ENCODE measurements at places on chromosomes 5 and 9.

DNA sequence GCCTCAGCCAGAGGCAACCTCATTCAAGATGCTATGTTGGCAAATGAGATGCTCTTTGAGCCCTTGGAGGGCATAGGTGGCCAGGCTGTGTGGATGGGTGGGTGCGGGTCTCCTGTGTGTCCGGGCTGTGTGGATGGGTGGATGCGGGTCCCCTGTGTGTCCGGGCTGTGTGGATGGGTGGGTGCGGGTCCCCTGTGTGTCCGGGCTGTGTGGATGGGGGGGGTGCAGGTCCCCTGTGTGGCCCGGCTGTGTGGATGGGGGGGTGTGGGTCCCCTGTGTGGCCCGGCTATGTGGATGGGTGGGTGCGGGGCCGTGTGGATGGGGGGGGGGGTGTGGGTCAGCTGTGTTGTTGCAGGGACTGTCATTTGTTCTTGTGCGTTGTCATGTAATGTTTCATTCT, 136.6 kb upstream of the COL5A1 start:
- DNase-seq, result no peak

GRCh38 chr5:24643880-24644279, 898 bp downstream of the CDH10 start:
- DNase-seq, result no peak

- no peak for DNase-seq
Measured at GRCh38 chr5:41109186-41109585, 38.0 kb upstream of the MROH2B start.

- DNase-seq, result no peak
Measured at GRCh38 chr9:81789721-81790120, 100.4 kb upstream of the TLE1 start.

GRCh38 chr9:127013597-127013996, 99.0 kb downstream of the RALGPS1 start:
- no peak for DNase-seq

- no peak for DNase-seq
Measured at GRCh38 chr9:113614843-113615648, 151.5 kb downstream of the RGS3 start.

GRCh38 chr5:71873191-71873591, 154.1 kb downstream of the CARTPT start:
- no peak for DNase-seq

- no peak for DNase-seq
Measured at GRCh38 chr9:115938479-115938878, 215.1 kb upstream of the PAPPA start.

DNA sequence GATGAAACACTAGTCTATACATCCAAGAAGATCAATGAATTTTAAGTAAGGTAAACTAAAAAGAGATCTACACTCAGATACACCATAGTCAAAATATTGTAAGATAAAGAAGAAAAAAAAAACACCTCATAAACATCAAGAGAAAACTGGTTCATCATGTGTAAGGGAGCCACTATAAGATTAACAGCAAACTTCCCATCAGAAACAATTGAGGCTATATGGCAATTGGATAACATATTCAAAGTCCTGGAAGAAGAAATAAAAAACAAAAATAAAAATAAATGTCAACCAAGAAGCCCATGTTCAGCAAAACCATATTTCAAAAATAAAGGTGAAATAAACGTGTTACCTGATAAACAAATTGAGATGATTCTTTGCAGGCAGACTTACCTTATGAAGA, 3.6 kb downstream of the OR13C8 start:
- no peak for DNase-seq

- DNase-seq, result no peak
Measured at GRCh38 chr5:31561946-31562345, 29.8 kb downstream of the C5orf22 start.

DNA sequence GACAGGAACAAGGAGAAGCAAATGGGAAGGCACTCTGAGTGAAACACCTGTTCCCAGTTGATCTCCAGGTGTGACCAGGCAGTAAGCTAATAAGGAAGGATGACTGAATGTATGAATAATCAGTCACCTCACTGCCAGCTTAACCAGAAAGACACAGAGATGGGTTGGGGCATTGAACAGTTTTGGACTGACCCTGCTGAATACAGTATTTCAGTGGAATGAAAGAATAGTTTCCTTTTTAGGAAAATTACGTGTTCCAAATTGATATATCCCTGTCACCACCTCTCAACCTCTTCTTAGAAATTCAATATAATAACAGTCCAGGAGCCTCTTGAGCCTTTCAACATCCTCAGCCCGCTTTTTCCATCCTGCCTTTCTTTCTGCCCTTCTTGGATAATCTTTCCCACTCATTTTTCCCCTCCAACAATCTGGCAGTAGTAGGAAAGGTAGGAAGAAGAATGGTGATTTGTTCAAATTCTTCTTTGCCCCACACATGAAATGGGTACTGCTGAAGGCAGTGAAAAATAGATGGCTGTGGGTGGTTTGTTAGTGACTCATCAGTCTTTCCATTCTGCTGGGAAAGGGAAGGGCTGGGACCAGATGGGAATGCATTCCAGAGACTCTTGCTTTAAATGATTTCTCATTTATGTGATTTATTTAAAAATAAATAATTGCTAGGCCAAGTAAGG, 117.9 kb downstream of the ZSWIM6 start:
- DNase-seq, result no peak

- DNase-seq, result no peak
Measured at GRCh38 chr9:82082563-82082962, 94.0 kb downstream of the SPATA31D1 start.

GRCh38 chr5:157710882-157711281, 20.3 kb upstream of the THG1L start:
- DNase-seq, result no peak

DNA sequence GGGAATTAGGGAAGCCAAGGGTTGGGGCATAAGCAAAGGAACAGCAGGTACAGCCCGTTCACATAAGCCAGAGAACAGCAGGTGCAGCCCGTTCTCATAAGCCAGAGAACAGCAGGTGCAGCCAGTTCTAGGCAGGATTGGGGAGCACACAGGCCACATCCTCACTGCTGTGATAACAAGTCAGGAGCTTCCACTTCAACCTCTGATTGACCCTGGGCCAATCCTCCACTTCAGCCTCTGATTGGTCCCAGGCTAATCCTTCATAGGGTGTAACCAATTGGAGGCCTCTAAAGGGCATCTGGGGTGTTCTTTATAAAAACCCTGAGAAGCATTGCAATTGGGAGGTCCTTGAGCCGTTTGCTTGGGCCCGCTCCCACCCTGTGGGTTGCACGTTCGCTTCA, 27.5 kb downstream of the CEL start:
- no peak for DNase-seq

- DNase-seq, result no peak
Measured at GRCh38 chr9:103574056-103574455, 520.1 kb upstream of the SMC2 start.

DNA sequence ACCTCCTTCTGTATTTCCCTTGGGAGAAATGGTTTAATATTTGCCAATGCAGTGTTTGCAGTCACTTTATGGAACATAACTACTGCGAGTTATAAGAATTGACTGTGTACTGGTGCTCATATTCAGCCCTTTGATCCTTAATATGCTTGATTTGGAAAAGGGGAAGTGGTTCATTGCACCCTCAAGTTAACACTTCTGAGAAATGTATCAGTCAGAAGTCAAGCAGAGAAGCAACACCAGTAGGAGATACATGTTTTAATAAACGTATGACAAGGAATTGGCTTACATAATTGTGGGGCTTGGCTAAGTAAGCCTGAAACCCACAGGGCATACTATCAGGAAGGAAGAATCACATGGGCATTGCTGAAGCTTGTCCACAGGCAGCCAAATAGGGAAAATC, 131.0 kb upstream of the SPRY4 start:
- no peak for DNase-seq

GRCh38 chr5:68744206-68744605, 349.6 kb upstream of the SLC30A5 start:
- no peak for DNase-seq

GRCh38 chr9:127755061-127756060, 20.3 kb upstream of the TOR2A start:
- no peak for DNase-seq

DNA sequence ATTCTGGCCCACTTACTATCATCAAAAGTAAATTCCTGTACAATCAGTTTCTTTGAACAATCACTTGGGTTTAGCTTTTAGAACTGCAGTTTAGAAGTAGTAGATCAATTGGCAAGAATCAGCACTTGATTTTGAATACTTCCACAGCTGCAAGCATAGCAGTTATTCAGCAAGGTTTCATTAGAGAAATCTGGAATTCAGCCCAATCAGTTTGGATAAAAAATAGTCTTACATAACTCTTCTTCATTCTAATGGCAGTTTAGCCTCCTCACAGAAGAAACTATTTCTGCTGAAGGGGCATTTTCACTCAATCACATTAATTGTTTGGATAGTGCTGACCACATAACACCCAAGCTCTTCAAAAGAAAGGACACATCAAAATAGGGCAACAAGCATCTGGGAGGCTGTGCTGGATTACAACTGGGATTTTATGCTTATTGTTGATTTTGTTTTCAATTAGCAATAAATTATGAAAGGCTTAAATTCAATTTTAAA, 336.2 kb upstream of the PDE4D start:
- DNase-seq, result no peak

DNA sequence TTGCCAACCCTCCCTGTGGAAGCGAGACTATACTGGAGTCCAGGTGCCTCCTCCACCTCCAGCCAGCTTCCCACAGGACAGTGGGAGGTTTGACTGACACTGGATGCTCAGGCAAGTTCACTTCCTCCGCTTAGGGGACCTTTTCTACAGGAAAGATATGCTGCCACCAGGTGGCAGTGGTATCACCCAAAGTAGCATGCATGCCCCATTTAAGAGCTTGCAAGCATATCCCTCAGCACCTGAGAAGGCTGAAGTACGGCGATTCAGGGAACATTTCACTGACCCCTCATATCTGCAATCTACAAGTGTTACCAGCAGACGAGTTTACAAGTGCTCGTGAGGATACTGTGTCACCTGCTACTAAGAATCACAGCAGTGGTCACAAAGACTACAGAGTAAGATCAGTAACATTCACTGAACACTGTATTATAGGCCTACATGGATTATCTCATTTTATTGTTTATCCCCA, 75.5 kb downstream of the KLHL3 start:
- DNase-seq, result peak; percentile 57

GRCh38 chr5:107513337-107514085, 157.2 kb downstream of the EFNA5 start:
- no peak for DNase-seq

DNA sequence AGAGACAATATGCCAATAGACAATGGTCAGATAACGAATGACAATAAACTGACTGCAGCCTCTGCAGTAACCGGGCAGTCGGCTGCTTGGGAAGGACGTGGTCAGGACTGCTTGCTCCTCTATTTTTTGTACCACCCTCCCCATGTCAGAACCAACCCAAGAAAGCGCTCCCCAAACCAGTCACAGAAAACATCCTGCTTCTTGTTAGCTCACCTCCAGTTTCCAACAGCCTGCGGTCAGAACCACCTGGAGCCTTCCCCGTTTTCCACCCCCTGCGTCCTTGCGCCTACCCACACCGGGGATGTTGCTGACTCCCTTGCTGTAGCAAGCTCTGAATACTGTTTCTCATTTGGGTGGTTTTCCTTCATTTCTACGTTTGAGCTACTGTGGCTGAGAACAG, 1.7 kb upstream of the MRNIP start:
- no peak for DNase-seq

- DNase-seq, result no peak
Measured at GRCh38 chr9:136721339-136722092, 9.1 kb downstream of the DIPK1B start.

- no peak for DNase-seq
Measured at GRCh38 chr5:88944751-88945531, 62.0 kb upstream of the MEF2C start.

DNA sequence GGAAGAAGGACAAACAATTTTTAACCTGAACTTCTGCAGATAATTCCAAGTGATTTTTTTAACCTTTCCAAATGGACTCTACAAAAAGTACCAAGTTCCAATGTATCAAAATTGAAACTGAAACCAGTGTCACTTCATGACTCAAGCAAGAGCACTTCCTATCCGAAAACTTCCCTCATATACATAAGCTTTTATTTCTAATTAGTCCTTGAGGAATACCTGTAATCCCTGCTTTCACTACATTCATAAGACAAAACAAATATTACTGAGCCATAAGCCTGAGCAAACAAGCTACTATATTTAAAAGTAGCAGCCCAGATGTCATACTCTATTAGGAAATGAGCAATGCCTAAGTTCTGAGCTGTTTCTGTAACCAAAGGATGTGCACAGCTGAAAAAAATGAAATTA, 224.4 kb downstream of the EBF1 start:
- DNase-seq, result no peak

GRCh38 chr5:167639273-167639672, 652.2 kb upstream of the WWC1 start:
- DNase-seq, result no peak

- no peak for DNase-seq
Measured at GRCh38 chr5:168218746-168219145, 72.7 kb upstream of the WWC1 start.

- no peak for DNase-seq
Measured at GRCh38 chr5:122112733-122113558, 16.4 kb upstream of the ZNF474 start.

GRCh38 chr5:148988328-148988727, 74.5 kb downstream of the SH3TC2 start:
- no peak for DNase-seq

- DNase-seq, result no peak
Measured at GRCh38 chr9:27561685-27562084, 11.6 kb downstream of the C9orf72 start.

DNA sequence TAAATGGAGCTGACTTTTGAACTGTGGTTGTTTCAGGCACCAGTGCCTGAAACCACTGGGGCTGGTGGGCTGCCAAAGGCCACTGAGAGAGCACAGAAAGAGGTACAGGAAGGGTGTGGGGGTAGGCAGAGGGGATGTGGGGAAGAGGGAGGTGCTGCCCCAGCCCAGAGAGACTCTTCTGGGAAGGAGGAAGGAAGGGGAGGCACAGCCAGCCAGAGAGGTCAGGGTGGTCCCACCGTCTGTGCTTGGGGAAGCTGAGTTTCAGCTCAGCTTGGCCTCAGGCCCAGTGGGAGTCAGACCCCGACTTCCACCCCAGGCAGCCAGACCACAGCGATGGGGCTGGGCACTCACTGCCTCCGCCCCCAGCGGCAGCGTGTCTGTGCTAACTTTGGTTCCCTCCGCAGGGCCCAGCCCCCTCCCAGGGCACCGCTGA, 8.6 kb upstream of the PHYKPL start:
- no peak for DNase-seq

DNA sequence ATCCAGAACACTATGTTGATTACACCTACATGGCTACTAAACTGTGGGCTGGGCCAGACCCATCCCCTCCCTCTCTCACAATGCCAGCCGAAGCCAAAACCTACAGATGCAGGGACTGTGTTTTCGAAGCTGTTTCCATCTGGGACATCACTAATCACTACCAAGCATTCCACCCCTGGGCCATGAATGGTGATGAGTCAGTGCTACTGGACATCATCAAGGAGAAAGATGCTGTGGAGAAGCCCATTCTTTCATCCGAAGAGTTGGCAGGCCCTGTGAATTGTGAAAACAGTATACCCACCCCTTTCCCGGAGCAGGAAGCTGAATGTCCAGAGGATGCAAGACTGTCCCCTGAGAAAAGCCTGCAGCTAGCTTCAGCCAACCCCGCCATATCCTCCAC, 65.0 kb downstream of the ZNF462 start:
- no peak for DNase-seq
